ENCODE measurements at places on chromosomes 3 and 15. TPM values are rescaled to one million over a fixed set of nuclear protein-coding genes. Genes with fewer than 3 reads are reported as not detected.
A peak's percentile ranks its signal among the peaks of the same experiment; 100 is the strongest.

- peaks cover 64% of the 10 kb centered on the region for H3K4me1 ChIP-seq
- peak; percentile 90 for DNase-seq
- no peaks in the 10 kb centered on the region for H3K27me3 ChIP-seq
- H3K27ac ChIP-seq: peak within 1 kb of the TSS; percentile 93
- no peaks in the 10 kb centered on the region for H3K36me3 ChIP-seq
- peak within 1 kb of the TSS; percentile 77 for H3K4me3 ChIP-seq
Measured at GRCh38 chr15:91853511-91853947, at the start of gene SLCO3A1. Gene SLCO3A1, plus strand, starts transcription at chr15:91853708.

DNA sequence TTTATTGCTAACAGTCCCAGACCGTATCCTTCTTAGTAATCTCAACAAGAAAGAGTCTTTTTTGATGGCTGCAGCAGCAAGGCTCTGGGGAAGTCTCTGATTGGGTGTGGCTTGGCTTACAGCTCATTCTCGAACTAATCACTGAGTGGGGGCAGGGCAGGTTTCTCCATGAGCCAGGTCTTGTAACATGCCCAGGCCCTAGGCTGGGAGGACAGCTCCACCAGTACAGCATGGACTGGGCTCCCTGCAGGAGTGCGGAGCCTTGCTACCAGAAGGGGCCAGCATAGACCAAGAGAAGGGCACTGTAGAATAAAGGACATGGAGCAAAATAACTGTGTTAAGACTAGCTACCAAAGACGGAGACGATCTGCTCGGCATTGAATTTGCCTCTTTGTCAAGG, 7.2 kb downstream of the CD276 start:
- peaks cover 69% of the 10 kb centered on the region for H3K4me1 ChIP-seq
- H3K27me3 ChIP-seq: no peaks in the 10 kb centered on the region
- DNase-seq: peak; percentile 60
- H3K27ac ChIP-seq: no peak overlapping the region
- H3K4me3 ChIP-seq: no peak overlapping the region

- no peak overlapping the region for H3K27ac ChIP-seq
- no peak overlapping the region for H3K4me3 ChIP-seq
- no peaks in the 10 kb centered on the region for H3K4me1 ChIP-seq
- DNase-seq: no peak
- no peaks in the 10 kb centered on the region for H3K36me3 ChIP-seq
Measured at GRCh38 chr3:162865466-162865865, 1368.9 kb downstream of the OTOL1 start.

- no peak for DNase-seq
- H3K4me3 ChIP-seq: no peak overlapping the region
- H3K4me1 ChIP-seq: no peaks in the 10 kb centered on the region
Measured at GRCh38 chr15:75231836-75232235, 26.3 kb upstream of the GOLGA6C start.

- no peak for DNase-seq
- H3K27me3 ChIP-seq: no peaks in the 10 kb centered on the region
- H3K4me3 ChIP-seq: peak overlapping the region; percentile 70
- peaks cover 47% of the 10 kb centered on the region for H3K4me1 ChIP-seq
Measured at GRCh38 chr15:42274702-42274989, 1.4 kb upstream of the TMEM87A start.

- no peaks in the 10 kb centered on the region for H3K36me3 ChIP-seq
- H3K4me3 ChIP-seq: no peak overlapping the region
- no peaks in the 10 kb centered on the region for H3K27me3 ChIP-seq
- no peak for DNase-seq
- H3K4me1 ChIP-seq: peaks cover 9% of the 10 kb centered on the region
- H3K27ac ChIP-seq: no peak overlapping the region
Measured at GRCh38 chr3:119812491-119813058, 30.7 kb downstream of the NR1I2 start.

GRCh38 chr3:12753275-12754028, 5.6 kb downstream of the TMEM40 start:
- no peaks in the 10 kb centered on the region for H3K27me3 ChIP-seq
- peaks cover 17% of the 10 kb centered on the region for H3K4me1 ChIP-seq
- no peak for DNase-seq

- no peak overlapping the region for H3K27ac ChIP-seq
- H3K36me3 ChIP-seq: peaks cover 11% of the 10 kb centered on the region
- no peaks in the 10 kb centered on the region for H3K27me3 ChIP-seq
- peak; percentile 35 for DNase-seq
- no peak overlapping the region for H3K4me3 ChIP-seq
Measured at GRCh38 chr3:46667061-46667621, 26.3 kb downstream of the ALS2CL start.

- H3K27me3 ChIP-seq: no peaks in the 10 kb centered on the region
- no peaks in the 10 kb centered on the region for H3K4me1 ChIP-seq
- H3K27ac ChIP-seq: no peak overlapping the region
- no peak overlapping the region for H3K4me3 ChIP-seq
- no peaks in the 10 kb centered on the region for H3K36me3 ChIP-seq
Measured at GRCh38 chr3:156725682-156726081, 51.3 kb downstream of the TIPARP start.

GRCh38 chr15:65057549-65057940, 10.2 kb downstream of the RASL12 start:
- H3K36me3 ChIP-seq: peaks cover 32% of the 10 kb centered on the region
- H3K4me1 ChIP-seq: peaks cover 31% of the 10 kb centered on the region
- H3K27ac ChIP-seq: no peak overlapping the region
- no peak overlapping the region for H3K4me3 ChIP-seq

GRCh38 chr3:131250466-131250865, 131.1 kb upstream of the NUDT16 start:
- H3K4me3 ChIP-seq: no peak overlapping the region
- H3K27me3 ChIP-seq: no peaks in the 10 kb centered on the region
- no peak overlapping the region for H3K27ac ChIP-seq
- no peaks in the 10 kb centered on the region for H3K36me3 ChIP-seq
- DNase-seq: no peak

DNA sequence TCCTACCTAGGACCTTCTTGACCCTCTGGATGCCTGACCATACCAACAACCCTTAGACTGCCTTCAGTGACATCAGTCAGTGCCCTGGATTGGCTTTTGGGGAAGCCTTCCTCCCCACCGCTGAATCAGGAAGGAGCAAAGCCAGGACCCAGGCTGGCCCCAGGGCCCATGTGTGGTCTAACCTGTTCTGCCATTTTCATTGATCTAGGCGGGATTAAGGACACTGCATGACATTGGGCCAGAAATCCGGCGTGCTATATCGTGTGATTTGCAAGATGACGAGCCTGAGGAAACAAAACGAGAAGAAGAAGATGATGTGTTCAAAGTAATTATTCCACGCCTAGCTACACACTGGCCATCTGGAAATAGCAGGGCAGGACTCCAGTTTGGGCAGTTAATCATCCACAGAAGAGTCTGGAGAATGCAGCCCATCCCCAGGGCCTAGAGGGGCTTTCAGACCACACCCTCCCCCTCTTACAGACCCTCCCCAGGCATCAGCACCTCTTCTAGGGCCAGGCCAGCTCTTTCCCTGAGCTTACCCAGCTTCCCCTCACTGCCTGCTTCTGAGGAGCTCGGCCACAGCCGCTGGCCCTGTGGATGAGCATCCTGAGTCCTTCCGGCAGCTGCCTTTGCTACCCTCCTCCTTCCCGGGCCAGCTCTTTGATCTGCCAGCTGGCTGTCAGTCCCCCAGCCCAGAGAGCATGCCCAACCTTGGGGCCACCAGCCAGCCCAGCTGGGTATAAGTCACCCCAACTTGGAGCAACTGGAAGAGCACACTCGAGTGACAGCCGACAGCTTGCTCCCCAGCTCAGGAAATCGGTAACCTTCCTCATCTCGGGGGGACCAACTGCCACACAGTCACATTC, 45.9 kb downstream of the CHDH start:
- no peaks in the 10 kb centered on the region for H3K36me3 ChIP-seq
- DNase-seq: no peak
- H3K4me1 ChIP-seq: no peaks in the 10 kb centered on the region

DNA sequence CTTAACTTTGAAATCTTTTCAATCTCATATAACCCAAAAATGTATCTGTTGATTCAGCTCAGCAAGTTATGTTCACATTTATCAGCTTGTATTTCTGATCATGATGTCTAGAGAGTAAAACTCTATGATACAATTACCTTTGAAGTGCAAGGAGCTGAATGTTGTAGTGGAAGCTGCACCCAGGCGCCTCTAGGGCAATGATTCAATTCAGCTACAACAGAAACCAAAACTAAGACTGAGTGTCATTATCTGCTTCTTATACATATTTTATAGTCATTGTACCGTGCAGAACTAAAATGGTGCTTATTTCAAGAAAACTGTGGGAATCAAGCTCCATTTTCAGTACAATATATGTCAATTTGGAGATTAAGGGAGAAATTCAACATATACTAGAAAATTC, 1237.5 kb downstream of the ZPLD1 start:
- H3K27me3 ChIP-seq: no peaks in the 10 kb centered on the region
- H3K27ac ChIP-seq: no peak overlapping the region
- H3K36me3 ChIP-seq: no peaks in the 10 kb centered on the region
- H3K4me1 ChIP-seq: no peaks in the 10 kb centered on the region
- H3K4me3 ChIP-seq: no peak overlapping the region

DNA sequence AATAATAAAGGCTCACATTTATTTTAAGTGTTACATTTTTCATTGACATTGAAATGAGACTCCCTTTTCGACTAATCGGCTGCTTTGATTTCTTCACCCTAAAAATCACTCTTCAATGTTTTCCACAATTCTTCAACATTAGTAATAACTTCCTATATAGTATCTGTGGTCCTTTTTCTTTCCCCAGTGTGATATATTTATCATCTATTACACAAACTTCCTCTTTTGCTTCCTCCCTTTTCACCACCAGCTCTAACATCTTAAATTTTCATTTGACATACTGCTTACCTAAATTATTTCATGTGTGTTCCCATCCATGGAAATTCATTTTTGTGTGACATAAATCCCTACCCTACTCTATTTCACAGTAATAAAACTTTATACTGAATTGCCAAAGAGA, 244.4 kb downstream of the TIGIT start:
- no peak overlapping the region for H3K4me3 ChIP-seq
- no peaks in the 10 kb centered on the region for H3K4me1 ChIP-seq
- no peak for DNase-seq

DNA sequence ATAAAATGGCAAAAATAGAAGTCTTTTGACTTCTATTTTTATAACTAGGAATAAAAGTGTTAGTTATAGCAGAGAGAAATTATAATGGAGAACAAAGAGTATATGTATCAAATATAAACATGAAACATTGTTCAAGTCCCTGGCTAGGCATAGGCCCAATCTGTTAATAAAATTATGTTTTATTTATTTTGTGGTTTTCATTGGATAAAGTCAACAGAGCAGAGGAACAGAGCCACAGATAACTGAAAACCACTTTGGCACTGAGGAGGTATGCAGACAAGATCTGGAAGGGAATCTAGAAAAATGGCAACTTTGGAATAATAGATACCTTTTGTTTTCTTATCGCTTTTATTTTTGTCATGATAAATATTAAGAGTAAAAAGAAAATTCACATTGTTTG, 50.4 kb upstream of the ICE2 start:
- H3K27ac ChIP-seq: no peak overlapping the region
- H3K4me1 ChIP-seq: peaks cover 13% of the 10 kb centered on the region
- H3K36me3 ChIP-seq: peaks cover 7% of the 10 kb centered on the region

DNA sequence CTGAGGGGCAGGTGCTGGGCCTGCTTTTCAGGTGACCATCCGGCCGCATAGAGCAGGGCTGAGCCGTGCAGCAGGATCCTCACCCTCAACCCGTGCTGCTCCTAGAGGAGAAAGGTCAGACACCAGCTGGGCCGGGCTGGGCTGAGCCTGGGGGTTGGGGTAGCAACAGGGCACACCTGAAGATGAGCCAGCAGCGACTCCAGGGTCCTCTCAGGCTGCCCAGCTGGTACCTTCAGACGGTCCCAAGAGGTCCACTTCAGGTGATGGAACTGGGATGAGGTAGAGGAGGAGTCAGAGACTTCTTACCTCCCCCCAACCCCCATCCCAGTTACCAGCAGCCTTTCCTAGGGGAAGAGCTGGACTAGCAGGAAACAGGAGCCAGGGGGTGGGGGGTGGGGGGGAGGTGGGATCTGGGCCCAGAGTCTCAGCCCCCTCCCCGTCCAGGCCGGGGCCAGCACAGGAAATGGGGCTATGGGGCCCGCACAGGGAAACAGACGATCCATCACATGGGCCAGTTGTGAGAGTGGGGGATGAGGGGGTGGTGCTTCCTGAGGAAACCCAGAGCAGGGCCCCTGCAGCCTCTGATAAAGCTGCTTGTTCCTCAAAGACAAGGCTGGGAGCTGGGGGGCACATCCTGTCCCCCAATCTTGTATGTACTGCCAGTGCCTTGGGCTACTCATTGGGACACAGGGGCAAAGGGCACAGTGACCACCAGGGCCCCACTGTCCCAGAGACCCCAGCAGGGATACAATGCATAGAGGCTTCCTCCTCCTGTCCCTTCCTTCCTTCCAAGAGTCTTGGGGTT, 3.0 kb downstream of the INKA1 start:
- H3K4me3 ChIP-seq: peak overlapping the region; percentile 96
- peak; percentile 56 for DNase-seq
- H3K27me3 ChIP-seq: no peaks in the 10 kb centered on the region
- peaks cover 58% of the 10 kb centered on the region for H3K4me1 ChIP-seq
- peak overlapping the region; percentile 92 for H3K27ac ChIP-seq

GRCh38 chr15:55859681-55860080, 116.7 kb upstream of the PRTG start:
- no peaks in the 10 kb centered on the region for H3K4me1 ChIP-seq
- no peak overlapping the region for H3K27ac ChIP-seq
- H3K36me3 ChIP-seq: peaks cover 32% of the 10 kb centered on the region
- no peak for DNase-seq
- no peak overlapping the region for H3K4me3 ChIP-seq
- no peaks in the 10 kb centered on the region for H3K27me3 ChIP-seq

GRCh38 chr15:74303741-74304309, 63.6 kb downstream of the CYP11A1 start:
- H3K27me3 ChIP-seq: peaks cover 74% of the 10 kb centered on the region
- no peak overlapping the region for H3K27ac ChIP-seq
- no peaks in the 10 kb centered on the region for H3K4me1 ChIP-seq

Gene RPN1
- 198 TPM for total RNA-seq

Gene KATNBL1
- total RNA-seq: 44.1 TPM

Gene RARB
- total RNA-seq: 5.6 TPM

Gene NANOGP8
- total RNA-seq: 0.59 TPM

Gene CACNA2D2
- total RNA-seq: 105 TPM

Gene IL17RC
- 27.2 TPM for total RNA-seq
